CD4-positive, alpha-beta T cell treated with Interleukin-6 for 4 hours (primary cell): ENCODE measurements at places on chromosomes 5 and 9.

- no peak for DNase-seq
Measured at GRCh38 chr5:82480331-82480730, 202.2 kb upstream of the RPS23 start.

GRCh38 chr5:38528162-38528703, 28.2 kb downstream of the LIFR start:
- no peak for DNase-seq

GRCh38 chr5:26986985-26987384, 51.4 kb downstream of the CDH9 start:
- DNase-seq: no peak

- DNase-seq: no peak
Measured at GRCh38 chr5:135034963-135035677, 1.1 kb upstream of the PITX1 start.
